ENCODE measurements at places on chromosomes 5 and 9. TPM values are rescaled to one million over a fixed set of nuclear protein-coding genes. Genes with fewer than 3 reads are reported as not detected.

Gene FBN2
- 8.9 TPM for total RNA-seq

Gene KIF20A
- 129 TPM for total RNA-seq

Gene PCDHB2
- total RNA-seq: 7.0 TPM

Gene ELOVL7
- 0.07 TPM for total RNA-seq

Gene PRRT1B
- total RNA-seq: not detected

Gene MTAP
- total RNA-seq: 133 TPM

Gene VLDLR
- total RNA-seq: 0.13 TPM

Gene GTF2H2C
- 31.8 TPM for total RNA-seq

Gene ZFAND5
- 44.2 TPM for total RNA-seq

Gene MPDZ
- total RNA-seq: 71.9 TPM

Gene IL9
- total RNA-seq: not detected

Gene LRRC70
- total RNA-seq: 0.10 TPM

Gene IL13
- not detected for total RNA-seq

Gene OTP
- total RNA-seq: not detected

Gene SH3GL2
- not detected for total RNA-seq

Gene RAB3C
- total RNA-seq: not detected

Gene SUSD1
- 0.99 TPM for total RNA-seq

Gene FOXD4L3
- total RNA-seq: not detected

Gene ZFP37
- 0.62 TPM for total RNA-seq

Gene SMIM32
- not detected for total RNA-seq

Gene ZNF483
- not detected for total RNA-seq

Gene STPG3
- not detected for total RNA-seq

Gene HRH2
- total RNA-seq: not detected

Gene FAM151B
- total RNA-seq: 2.6 TPM

Gene DNAJA1
- 152 TPM for total RNA-seq

Gene PLAC8L1
- not detected for total RNA-seq

Gene CDC25C
- total RNA-seq: 20.2 TPM

Gene PTGER4
- 2.1 TPM for total RNA-seq

Gene NR4A3
- total RNA-seq: not detected

Gene SPAAR
- total RNA-seq: 12.2 TPM

Gene CNTNAP3B
- 12.2 TPM for total RNA-seq

Gene POLK
- 10.9 TPM for total RNA-seq

Gene INSYN2B
- 7.8 TPM for total RNA-seq

Gene RNF224
- total RNA-seq: not detected

Gene GDA
- not detected for total RNA-seq

Gene PCDHGA1
- total RNA-seq: 0.56 TPM

Gene MRPS2
- total RNA-seq: 24.1 TPM

Gene ARID3C
- not detected for total RNA-seq

Gene PCDHA12
- total RNA-seq: not detected

Gene CDH10
- total RNA-seq: 1.6 TPM

Gene TOPORS
- 9.4 TPM for total RNA-seq

Gene GABRA1
- not detected for total RNA-seq

Gene LRRC19
- total RNA-seq: not detected

Gene MBLAC2
- total RNA-seq: 7.5 TPM

Gene GIN1
- total RNA-seq: 30.7 TPM

Gene PRDM9
- total RNA-seq: not detected

Gene HMCN2
- 0.20 TPM for total RNA-seq

Gene OR1L1
- total RNA-seq: not detected

Gene NAIP
- total RNA-seq: 3.3 TPM

Gene IFNA2
- not detected for total RNA-seq

Gene RASGEF1C
- total RNA-seq: not detected

Gene PPP3R2
- total RNA-seq: not detected

Measured in MG63 (cell line).